Left lung (tissue), 14 donors: ENCODE measurements at places on chromosomes 3 and 15. TPM values are rescaled to one million over a fixed set of nuclear protein-coding genes. Genes with fewer than 3 reads are reported as not detected.

- no peak for DNase-seq
- no peaks in the 10 kb centered on the region for H3K4me1 ChIP-seq
- H3K36me3 ChIP-seq, result no peaks in the 10 kb centered on the region
- H3K4me3 ChIP-seq, result no peak overlapping the region
These were observed 122.5 kb upstream of the GAP43 start for GRCh38 chr3:115500795-115501194.

- H3K4me1 ChIP-seq, result peaks cover 5% of the 10 kb centered on the region
- peaks cover 32% of the 10 kb centered on the region for H3K36me3 ChIP-seq
- H3K27me3 ChIP-seq, result no peaks in the 10 kb centered on the region
- no peak overlapping the region for H3K27ac ChIP-seq
- no peak overlapping the region for H3K4me3 ChIP-seq
These were observed 53.5 kb downstream of the PLXNA1 start for GRCh38 chr3:127036209-127037020.

- no peaks in the 10 kb centered on the region for H3K36me3 ChIP-seq
- no peaks in the 10 kb centered on the region for H3K4me1 ChIP-seq
- H3K4me3 ChIP-seq, result no peak overlapping the region
- H3K27me3 ChIP-seq, result no peaks in the 10 kb centered on the region
These were observed 935.0 kb downstream of the ROBO1 start for GRCh38 chr3:78832785-78833204.

DNA sequence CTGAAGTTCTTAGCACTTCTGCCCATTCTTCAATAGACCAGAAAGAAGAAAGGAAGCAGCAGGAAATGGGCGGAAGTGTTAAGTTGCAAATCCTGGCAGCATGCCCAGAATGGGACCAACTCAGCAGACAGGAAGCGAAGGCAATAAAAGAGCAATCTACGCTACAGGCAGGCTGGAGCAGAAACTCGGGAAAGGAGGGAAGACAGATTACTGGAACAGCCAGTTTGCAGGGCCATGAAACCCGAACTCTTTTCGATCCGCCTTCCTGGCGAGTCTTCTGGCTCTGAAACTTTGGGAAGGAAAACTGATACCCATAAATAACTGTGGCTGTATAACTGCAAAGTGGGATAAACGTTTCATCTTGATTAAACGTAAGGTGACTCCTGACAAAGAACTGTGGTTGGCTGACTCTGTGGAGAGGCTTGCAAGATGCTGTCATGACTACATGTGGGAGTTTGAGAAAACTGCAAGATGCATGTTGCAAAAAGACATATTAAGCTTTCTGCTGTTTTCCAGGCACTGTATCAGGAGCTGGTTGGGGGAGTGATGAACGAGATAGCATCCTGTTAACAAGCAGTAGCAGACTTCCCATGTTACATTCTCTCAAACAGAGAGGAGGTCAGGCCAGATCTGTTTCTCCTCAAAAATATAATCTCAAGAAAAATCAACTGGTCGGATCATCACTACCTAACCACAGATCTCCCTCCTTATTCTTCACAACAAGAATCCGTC is 67.8 kb downstream of the FMN1 start:
- peak overlapping the region; percentile 3 for H3K27ac ChIP-seq
- no peaks in the 10 kb centered on the region for H3K27me3 ChIP-seq
- H3K36me3 ChIP-seq, result no peaks in the 10 kb centered on the region
- DNase-seq, result peak; percentile 61
- no peak overlapping the region for H3K4me3 ChIP-seq

GRCh38 chr15:76863123-76863522 is 42.0 kb downstream of the SCAPER start:
- no peaks in the 10 kb centered on the region for H3K27me3 ChIP-seq
- no peaks in the 10 kb centered on the region for H3K36me3 ChIP-seq
- H3K4me1 ChIP-seq, result no peaks in the 10 kb centered on the region

SYNPR gene
- 0.15 TPM for polyA plus RNA-seq

LSAMP gene
- polyA plus RNA-seq, result 17.9 TPM
